Posterior vena cava (tissue), 2 donors: ENCODE measurements at places on chromosomes 5 and 9.
A peak's percentile ranks its signal among the peaks of the same experiment; 100 is the strongest.

GRCh38 chr9:12849486-12850003, 74.7 kb downstream of the LURAP1L start:
- no peak for DNase-seq

- no peak for DNase-seq
Observed at GRCh38 chr5:135355169-135355568, 43.9 kb downstream of the MACROH2A1 start.

DNA sequence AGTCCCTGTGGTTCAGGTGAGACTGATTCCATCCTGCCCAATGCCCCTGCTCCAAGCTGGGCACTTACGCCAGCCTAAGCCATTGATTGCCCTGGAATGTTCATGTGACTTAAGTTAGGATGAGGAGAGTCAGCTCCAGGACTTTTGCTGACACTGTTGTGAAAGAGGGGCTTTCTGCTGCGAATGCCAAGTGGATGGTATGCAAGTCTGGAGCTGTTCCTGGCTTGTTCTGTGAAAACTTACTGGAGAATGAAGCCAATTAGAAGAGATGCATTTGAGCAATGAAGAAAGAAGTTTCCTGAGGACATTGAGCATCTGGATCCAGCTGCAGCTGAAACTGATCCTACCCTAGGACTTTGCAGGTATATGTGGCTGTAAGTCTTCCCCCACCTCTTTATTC, 61.2 kb upstream of the ZFR start:
- DNase-seq = no peak

DNA sequence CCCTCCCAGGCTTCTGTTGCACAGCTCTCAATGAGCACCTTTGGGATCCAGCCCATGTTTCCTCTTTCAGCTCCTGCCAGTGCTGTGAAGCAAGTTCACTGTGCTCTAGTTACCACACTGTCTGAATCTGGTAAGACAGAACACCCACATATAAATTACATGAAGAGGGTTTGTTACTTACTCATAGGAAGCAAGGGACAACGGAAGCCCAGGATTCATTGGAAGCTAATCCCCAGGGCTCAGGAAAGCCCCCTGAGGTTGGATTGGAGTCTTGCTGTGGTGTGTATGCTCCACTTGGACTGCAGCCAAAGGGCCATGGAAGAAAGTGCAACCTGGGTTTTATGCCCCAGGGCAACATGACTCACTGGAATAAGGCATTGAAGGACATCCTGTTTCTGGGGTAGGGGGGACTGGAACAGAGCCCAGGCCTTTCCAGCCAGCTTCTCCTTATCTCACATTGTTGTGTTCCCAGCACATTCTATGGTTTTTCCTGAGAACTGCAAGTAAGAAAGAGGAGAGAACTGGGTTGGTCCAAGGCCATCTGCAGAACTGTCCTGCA, 15.6 kb upstream of the CLK4 start:
- no peak for DNase-seq

DNA sequence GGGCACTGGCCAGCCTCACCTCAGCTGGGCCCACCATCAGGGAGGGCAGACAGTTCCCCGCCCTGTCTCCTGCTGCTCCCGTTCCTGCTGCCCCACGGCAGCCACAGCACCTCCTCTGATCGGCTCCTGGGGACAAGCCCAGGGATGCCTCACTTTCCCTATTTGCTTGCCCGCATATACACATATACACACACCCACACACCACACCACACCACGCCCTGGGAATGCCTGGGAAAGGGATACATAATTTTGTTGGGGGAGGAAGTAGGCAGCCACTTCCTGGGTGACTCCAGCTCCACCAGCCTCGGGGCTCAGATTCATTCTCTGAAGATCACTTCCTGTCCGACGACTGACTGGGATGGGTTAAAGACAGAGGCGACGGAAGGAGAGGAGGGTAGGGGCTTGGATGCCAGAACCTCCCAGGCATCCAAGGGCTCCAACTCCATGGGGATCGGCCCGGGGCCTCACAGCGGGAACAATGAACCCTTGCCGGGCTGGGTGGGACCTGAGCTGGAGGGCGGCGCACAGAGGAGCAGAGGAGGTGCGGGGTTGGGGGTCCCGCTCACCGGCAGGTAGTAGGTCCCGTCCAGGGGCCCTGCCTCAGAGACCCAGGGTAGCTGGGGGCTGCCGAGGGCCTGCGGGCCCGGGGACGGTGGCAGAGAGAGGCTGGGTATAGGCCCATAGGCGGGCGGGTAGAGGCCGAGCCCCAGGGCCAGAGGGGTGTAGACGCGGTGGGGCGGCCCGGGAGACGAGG, 2.0 kb upstream of the MZB1 start:
- peak; percentile 78 for DNase-seq

- no peak for DNase-seq
Observed at GRCh38 chr5:4050203-4050602, 454.6 kb downstream of the IRX1 start.

- DNase-seq = no peak
Observed at GRCh38 chr9:81028504-81028903, 660.8 kb downstream of the TLE1 start.

DNA sequence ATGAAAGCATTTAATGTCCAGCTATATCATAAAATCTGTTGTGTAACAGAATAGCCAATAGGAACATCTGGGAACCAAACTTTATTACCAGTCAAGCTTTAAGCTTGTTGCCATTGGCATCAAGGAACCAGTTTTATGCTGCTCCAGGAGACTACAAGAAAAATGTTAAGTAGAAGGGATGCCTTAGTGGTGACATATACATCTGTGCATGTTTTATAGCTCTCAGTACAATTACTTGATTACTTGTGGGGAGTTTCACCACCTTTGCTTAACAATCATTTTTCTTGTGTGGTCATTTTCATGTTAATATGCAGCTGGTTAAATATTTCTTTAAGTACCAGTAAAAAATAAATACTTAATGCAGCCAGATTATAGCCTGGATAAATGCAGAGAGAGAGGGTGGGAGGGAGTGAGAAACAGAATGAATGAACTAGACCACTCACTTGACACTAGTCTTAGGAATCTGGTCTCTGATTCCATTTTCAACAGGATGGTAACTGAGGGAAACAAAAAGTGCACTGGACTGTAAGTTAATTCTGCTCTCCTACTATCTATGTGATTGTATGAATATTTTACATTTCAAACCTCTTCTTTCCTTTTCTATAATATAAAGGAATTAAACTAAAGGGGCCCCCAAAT, 35.7 kb upstream of the LURAP1L start:
- no peak for DNase-seq

- DNase-seq = no peak
Observed at GRCh38 chr5:15575666-15576065, 75.7 kb downstream of the FBXL7 start.

GRCh38 chr9:86856259-86856658, 91.0 kb downstream of the GAS1 start:
- DNase-seq = no peak

DNA sequence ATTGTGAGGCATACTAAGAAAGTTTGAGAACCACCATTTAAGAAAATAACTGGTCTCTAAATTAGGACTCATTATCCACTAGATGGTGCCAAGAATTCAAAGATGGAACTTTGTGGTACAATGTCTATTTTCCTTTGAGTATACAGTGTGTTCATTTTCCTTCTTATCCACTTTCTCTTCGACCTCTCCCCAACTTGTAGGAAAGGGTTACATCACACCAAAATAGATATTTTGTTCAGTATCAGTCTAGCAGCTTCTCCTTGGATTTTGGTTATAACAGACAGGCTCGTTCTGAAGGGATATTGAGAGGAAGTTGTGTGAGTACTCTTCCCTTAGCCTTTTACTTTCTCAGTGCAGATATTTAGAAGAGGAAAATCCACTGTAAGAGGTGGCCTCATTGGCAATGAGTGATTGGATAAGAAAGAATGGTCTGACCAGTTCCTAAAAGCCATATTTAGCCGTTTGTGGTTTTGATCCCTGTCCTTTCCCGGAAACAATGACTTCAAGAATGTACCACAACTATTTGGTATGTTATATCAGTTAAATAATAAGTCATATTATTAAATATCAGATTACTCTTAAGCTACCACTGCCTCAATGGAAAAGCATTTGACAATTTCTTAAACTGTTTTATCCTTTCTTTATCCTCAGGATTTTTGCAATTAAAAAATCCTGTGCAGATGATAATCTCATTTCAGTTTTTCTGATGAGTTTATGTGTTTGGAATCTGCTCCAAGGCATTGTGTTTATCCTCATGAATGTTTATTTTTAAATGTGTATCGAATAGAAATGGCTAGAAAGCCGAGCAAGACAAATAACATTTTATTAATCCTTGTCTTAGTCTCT, 69.0 kb upstream of the GRAMD2B start:
- no peak for DNase-seq

GRCh38 chr5:109830955-109831502, 141.3 kb downstream of the MAN2A1 start:
- DNase-seq = no peak

GRCh38 chr9:34518896-34519295, 3.9 kb downstream of the ENHO start:
- DNase-seq = no peak

- DNase-seq = peak; percentile 12
Observed at GRCh38 chr5:65866837-65867521, 59.4 kb upstream of the ERBIN start.

- DNase-seq = no peak
Observed at GRCh38 chr5:172425402-172425801, 28.9 kb downstream of the SH3PXD2B start.

GRCh38 chr9:105392531-105392930, 55.3 kb upstream of the FSD1L start:
- no peak for DNase-seq

GRCh38 chr5:123868881-123869280, 356.9 kb downstream of the CSNK1G3 start:
- DNase-seq = no peak

DNA sequence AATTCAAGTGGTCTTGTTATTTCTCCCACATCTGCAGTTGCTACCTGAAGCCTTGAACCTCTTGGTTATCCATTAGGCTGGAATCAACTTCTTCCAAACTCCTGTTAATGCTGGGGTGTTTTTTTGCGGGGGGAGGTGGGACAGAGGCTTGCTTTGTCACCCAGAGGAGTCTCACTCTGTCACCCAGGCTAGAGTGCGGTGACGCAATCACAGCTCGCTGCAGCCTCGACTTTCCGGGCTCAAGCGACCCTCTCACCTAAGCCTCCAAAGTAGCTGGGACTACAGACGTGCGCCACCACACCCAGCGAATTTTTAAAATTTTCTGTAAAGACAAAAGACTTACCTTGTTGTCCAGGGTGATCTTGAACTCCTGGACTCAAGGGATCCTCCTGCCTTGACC, 4.4 kb downstream of the SCGB3A1 start:
- DNase-seq = no peak

DNA sequence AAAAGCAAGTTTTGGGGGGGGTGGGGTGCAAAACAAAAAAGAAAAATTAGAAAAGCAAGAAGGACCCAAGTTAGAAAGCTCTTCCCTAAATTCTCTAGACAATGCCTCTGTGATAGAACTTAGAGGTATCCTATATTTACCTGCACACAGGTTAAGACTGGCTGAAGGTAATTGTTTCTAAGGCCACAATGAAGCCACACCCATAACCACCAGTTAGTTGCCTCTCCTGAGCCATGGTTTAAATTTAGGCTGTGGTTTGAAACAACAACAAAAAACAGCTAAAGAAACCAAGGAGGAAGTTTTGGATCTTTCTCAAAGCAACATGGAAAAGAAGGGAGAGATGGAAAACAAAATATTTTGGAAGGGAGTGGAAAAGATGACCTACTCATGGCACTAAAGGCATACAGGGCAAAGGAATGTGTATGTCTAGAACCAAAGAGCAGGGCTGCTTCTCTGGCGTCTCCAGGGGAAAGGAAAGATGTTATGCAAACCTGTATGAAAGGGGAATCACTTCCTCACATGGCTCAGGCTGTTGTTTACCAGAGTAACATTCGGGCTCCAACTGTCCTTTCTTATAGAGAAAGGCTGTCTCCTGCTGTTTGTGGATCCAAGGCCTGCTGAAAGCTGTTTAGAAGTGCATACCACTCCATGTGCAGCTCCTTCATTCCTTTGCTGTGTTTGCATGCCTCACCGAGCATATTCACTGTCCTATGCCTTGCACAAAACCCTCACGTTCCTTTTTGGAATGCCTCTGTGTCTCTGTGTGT, 408.9 kb upstream of the MPDZ start:
- DNase-seq = no peak

DNA sequence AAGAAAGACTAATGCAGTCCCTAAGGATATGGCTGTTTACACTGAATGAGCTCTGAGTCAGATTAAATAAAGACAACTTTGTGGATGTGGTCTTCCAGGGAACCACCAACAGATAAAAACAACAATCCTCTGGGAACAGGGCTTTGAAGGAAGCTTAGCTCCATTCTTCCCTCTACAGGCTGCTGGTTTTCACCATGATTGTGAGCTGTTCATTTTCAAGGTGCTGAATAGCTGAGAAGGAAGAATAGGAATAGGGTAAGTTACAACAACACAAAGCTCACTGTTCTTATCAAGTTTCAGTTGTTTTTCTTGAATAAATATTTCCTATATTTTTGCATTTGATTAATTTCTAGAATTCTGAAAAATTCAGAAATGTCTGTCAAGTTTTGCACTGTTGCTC, 25.9 kb upstream of the PTAR1 start:
- no peak for DNase-seq

- DNase-seq = no peak
Observed at GRCh38 chr9:16360247-16360646, 510.2 kb downstream of the BNC2 start.

DNA sequence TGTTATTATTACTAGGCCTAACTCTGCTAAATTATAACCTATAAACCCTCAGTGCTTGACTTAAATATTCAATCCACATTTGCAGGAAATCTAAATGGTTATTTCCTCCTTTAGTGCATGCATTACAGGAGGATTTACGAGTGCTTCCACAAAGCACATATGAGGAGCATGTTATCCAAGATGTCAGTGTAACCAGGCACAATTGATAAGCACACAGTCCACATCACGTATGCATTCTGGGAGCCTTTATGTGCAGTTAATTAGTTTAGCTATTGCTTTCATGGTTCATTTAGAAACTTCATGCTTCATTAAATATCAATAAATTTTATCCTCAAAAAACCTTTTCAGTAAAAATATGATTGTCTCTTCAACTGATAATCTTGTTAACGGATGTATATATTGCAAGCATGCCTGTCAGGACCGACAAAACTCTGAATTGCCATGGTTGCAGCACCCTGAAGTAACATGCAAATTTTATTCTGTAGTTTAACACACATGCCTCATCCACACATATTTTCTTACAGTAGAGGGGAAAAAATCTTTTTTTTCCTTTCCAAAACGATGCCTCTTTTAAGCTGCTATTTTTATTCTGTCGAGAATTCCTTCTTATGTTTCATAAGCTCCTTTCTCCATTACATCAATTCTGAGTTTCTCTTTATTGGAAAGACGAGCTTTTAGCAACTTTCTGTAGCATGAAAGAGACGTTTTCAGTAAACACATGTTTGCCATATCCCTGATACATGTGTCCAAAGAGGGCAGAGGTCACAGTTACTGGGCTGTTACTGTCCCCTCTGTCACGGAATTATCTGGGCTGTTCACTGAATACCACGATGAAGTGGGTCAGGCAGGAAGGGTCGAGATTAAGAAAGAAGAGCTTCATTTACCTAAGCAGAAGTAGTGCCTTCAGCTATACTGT, 142.0 kb downstream of the GLIS3 start:
- no peak for DNase-seq

GRCh38 chr9:745761-746380, 95.6 kb upstream of the DMRT1 start:
- DNase-seq = no peak
